ENCODE measurements at places on chromosomes 3 and 15.
A peak's percentile ranks its signal among the peaks of the same experiment; 100 is the strongest.

DNA sequence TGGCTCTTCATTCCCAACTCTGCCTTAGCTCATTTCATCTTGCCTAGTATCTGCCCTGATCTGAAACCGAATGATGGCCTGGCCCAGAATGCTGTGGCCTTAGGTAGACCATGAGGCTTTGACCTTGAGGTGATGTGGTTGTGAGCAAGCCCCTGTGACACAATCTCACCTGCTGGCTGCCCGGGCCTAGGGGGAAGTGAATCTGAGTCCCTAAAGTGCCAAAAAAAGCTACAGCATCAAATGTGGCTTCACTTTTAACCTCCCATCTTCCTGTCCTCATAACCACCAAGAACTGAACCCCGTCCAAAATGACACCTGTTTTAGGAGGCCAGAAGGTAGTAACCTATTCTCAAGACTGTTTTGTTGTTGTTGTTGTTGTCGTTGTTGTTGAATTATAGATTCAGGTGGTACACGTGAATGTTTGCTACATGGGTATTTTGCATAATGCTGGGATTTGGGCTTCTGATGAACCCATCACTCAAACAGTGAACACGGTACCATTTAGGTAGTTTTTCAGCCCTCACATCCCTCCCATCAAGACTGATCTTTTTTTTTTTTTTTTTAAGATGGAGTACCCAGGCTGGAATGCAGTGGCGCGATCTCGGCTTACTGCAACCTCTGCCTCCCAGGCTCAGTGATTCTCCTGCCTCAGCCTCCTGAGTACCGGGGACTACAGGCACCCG is 54.6 kb downstream of the MCCC1 start:
- DNase-seq, result no peak

GRCh38 chr3:178352326-178353005 is 183.8 kb upstream of the KCNMB2 start:
- DNase-seq, result no peak

GRCh38 chr3:106616556-106616955 is 747.7 kb upstream of the CBLB start:
- DNase-seq, result no peak

DNA sequence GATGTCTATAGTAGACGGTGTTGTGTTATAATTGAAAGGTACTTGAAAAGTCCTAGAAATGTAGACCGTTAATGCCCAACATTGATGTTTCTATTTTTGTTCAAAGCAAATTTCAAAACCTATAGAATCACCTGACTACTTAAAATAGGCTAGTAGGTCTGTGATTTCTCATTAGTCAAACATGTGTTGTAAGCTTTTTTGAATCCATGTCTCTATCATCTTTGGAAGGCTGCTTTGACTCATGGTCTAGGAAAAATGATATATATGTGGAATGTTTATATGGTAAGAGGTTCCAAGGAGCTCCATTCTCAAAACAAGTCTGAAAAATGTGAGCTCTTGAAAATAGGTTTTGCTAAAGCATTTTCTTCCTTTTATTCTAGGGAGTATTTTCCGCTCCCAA is 375.3 kb downstream of the LPP start:
- DNase-seq, result no peak

DNA sequence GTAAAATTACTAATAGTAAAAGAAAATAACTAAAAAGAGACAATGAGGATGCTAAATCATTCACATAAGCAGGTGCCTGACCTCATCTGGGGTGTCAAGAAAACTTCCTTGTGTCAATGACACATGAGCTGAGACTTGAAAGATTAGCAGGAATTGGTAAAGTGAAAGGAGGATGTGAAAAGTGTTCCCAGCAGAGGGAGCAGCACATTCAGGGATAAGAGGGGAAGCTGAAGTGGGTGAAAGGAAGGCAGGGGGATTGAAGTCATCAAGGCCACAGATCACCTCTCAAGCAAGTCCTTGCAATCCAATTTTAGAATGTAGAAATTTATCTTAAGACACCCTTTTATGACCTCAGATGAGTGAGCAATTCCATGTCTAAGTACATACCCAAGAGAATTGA is 60.2 kb upstream of the ACP3 start:
- DNase-seq, result no peak

DNA sequence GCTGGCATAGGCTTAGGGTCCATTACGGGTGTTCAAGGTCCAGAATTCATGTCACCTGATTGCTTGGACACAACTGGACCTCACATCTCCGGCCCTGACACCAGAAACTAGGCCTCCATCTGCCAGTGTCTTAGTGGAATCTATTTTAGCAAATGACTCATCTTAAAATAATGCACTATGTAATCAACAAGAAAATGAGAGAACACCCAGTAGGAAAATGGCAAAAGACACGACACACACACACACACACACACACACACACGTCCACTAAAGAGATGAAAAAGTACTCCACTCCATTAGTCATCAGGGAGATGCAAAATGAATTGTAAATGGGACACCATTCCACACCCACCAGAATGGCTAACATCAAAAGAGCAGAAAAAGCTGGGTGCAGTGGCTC is 11.2 kb downstream of the APBA2 start:
- no peak for DNase-seq

DNA sequence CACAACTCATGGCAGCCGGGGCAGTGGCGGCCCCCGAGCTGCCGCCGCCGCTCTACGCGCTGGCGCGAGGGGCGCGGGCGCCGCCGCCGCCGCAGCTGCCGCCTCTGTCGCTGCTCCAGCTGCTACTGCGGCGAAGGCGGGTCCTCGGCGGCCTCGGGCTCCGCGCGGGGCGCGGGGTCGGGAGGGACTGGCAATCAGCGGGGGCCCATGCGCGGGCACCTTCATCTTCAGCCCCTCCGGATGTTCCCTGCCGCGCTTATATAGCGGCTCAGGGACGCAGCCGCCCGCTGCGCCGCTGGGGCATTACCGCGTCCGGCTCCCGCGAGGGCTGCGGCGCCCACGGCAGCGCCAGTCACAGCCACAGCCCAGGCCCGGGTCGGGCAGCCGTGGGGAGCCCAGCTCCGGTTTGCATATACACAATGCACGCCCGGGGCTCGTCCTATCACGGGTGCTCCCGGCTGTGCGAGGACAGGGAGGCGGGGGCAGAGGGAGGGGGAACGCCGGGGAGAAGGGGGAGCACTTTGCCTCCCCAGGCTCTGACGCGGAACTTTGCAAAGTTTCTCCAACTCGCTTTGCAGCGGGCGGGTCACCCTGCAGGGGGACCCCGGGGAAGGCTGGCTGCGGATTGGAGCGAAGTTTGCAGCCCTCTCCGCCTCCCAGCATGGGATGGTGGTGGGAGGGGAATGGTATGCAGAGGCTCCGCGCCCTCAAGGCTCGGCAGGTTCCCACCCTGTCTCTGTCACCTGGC is at the start of gene VGLL3:
TSS of gene VGLL3 (minus strand) at position 416 of the 748 bp plus-strand sequence. CDS start at position 10, 406 bp downstream.
- peak; percentile 24 for DNase-seq

- DNase-seq, result no peak
Observed at GRCh38 chr3:25576146-25576545, 88.6 kb downstream of the TOP2B start.

GRCh38 chr15:72154316-72154715 is 36.1 kb downstream of the SENP8 start:
- DNase-seq, result no peak

DNA sequence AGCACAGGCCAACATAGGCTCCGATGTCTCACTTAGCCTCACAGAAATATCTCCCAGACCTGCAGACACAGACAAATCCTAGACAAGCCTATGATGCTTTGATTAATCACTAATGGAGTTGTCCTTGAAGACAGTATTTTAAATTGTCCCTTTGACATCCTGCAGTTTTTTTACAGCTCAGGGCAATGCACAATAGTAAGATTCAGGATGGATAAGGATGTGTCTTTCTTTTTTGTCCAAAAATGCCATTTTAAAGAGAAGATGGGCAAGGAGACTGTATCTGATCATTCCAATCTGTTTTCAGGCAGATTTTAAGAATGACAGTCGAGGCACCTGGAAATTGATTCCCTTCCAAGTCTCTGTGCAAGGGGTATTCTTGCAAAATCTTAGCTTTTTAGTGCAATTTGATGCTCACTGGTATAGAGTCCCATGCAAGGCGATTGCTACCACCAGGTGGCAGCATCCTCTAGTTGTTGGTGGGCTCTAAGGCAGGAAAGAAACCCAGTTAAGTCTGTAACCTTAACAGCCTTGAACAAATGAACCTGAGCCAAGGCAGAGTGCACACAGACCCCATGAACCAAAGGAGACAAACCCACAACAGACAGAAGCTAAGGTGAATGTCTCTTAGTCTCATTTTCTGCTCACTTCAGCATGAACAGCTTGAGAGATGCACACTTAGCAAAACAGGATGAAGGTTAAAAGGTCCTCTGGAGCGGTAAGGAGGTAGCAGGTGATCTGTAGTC is 51.2 kb upstream of the MINAR1 start:
- DNase-seq, result peak; percentile 89

DNA sequence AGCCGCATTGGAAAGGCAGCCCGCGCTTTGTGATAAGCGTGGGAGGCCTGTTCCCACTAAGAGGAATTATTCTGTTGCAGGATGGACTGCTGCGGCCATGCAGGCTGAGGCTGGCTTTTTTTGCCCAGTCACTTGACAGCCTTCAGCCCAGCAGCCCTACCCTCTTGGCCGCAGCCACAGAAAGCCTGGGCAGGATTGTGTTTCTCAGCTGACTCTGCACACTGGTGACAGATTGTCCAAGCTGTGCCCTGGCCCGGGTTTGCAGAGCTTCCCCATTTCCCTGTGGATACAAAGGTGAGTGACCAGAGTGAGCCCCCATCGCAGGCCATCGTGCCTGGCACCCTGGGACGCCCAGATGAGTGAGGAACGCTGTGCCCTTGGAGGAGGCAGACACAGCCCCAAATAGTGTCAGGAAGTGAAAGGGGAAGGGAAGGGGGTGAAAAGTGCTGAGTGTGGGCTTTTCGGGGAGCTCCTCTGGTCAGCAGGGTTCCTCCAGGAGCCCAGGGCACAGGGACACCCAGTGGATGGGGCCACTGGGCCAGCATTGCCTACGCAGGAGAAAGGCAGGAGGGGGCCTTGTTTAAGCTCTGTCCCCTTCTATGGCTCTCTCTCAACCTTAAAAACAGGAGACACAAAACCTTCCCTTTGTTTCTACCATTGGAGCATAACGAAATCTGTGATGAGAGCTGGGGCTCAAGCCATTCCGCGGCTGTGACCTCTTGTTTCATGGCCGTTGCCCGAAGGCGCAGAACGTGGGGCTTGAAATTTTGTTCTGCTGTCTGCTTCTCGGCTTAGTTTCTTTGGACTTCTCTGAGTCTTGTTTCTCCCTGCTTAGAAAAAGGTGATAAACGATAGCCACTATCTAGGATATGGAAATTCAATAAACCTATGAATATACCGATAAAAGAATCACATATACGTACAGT is 91.5 kb upstream of the MEF2A start:
- DNase-seq, result no peak

DNA sequence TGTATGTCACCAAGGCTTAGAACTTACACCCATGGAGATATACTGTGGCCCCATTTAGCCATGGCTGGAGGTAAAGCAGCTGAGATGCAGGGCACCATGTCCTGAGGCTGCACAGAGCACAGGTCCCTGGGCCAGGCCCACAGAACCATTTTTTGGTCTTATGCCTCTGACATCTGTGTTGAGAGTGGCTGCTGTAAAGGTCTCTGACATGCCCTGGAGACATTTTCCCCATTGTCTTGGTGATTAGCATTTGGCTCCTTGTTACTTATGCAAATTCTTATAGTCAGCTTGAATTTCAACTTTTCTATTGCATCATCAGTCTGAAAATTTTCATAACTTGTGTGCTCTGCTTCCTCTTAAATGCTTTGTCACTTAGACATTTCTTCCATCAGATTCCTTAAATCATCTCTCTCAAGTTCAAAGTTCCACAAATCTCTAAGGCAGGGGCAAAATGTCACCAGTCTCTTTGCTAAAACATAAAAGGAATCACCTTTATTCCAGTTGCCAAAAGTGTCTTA is 701.3 kb downstream of the EPHA3 start:
- no peak for DNase-seq

DNA sequence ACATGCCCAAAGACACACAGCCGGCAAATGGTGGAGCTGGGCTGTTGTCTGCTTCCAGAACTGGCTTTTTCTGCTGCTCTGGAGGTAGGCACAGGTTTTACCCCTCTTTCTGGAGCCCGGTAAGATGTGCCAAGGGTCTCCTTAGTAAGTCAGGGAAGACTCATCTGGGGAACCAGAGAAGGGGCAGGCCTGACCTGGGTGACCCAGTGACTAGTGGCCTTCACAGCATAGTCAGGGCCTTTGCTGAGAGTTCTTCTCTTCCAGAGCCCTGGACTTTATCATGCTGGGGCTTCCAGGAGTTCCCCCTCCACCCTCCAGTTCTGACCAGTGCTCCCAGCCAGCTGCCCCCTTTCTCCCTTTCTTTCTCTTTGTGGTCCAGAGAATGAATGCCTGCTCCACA is 3.2 kb downstream of the CD276 start:
- DNase-seq, result no peak

GRCh38 chr3:122415762-122416654 is at the start of gene WDR5B:
Gene WDR5B (minus strand): TSS chr3:122416062. CDS start chr3:122415528, 534 bp downstream.
- DNase-seq, result peak; percentile 99

DNA sequence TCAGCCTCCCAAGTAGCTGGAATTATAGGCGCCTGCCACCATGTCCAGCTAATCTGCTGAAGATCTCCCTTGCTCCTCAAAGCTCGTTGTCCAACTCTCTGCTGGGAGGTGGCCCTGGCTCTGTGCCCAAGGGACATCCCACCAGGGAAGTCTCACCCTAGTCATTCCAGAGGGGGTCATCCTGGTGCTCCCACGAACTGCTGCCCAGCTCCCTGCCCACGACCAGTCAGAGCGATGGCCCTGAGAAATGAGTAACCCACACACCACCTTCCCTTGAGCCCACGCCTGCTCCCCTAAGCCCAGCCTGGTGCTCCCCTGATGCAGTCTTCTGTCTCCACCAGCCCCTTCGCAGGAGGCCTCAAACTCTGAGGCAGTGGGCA is 5.2 kb downstream of the KLHL25 start:
- DNase-seq, result no peak

GRCh38 chr3:23438657-23439056 is 235.5 kb downstream of the UBE2E2 start:
- no peak for DNase-seq

DNA sequence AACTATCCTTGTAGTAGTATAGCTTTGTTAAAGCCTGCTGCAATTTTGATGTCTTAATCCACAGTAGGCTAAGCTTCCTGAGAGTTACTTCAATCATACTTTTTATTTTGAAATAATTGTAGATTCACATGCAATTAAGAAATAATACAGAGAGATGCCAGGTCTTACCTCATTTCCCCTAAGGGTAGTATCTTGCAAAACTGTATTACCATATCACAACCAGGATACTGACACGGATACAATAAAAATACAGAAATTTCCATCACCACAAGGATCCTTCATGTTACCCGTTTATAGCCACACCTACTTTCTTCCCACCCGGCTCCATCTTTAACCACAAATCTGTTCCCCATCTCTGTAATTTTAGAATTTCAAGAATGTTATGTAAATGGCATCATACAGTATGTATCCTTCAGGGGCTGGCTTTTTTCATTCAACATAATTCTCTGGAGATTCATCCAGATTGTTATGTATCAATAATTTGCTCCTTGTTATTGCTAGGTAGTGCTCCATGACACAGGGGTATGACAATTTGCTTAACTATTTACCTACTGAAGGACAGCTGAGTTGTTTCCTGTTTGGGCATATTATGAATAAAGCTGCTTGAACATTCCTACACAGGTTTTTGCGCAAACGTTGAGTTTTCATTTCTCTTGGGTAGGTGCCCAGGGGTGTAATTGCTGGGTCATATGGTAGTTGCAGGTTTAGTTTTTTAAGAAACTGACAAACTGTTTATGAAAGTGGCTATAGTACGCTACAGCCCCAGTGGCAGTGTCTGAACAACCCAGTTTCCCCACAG is 21.6 kb downstream of the BDH1 start:
- no peak for DNase-seq

- no peak for DNase-seq
Observed at GRCh38 chr3:129558772-129559564, 16.0 kb downstream of the H1-8 start.
